Upper lobe of right lung (tissue), 1 donor: ENCODE measurements at places on chromosomes 11 and 22.

DNA sequence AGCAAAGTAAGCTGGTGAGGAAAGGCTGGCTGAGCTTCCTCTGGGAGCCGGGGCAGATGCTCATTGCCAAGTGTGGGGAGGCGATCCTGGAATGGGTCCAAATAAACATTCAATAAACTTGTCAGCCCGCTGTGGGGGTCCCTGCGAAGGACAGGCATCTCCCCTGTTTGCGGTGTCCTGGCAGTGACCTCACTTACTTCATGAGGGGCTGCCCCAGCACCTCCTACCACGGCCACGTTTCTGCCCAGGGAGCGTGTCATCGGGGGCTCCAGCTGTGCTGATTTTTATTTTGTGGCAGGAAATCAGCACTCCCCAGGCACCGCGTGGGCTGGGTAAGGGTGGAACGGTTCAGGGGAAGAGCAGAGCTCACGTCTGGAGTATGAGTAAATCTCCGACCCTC, 493.9 kb upstream of the B3GAT1 start:
- no peak overlapping the region for H3K4me3 ChIP-seq
- H3K4me1 ChIP-seq, result peaks cover 3% of the 10 kb centered on the region
- no peaks in the 10 kb centered on the region for H3K27me3 ChIP-seq

DNA sequence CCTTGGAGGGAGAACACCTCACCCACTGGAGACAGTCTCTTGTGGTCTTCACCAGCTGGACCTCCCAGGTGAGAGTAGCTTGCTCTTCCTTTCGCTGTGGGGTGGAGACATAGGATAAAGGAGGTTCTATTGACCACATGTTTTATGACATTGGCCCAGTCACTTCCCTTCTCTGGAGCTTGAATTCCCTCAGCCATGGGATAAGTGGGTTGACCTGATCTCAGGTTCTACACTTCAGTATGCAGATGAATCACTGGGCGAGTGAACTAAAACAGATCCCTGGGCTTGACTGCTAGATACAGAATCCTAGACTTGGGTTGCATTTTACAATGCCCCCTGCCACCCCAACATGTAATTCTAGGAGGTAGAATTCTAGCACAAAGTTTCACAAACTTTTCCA, 54.8 kb upstream of the PRSS23 start:
- peaks cover 17% of the 10 kb centered on the region for H3K4me1 ChIP-seq
- H3K27me3 ChIP-seq, result no peaks in the 10 kb centered on the region
- DNase-seq, result no peak
- H3K4me3 ChIP-seq, result no peak overlapping the region
- no peak overlapping the region for H3K27ac ChIP-seq

DNA sequence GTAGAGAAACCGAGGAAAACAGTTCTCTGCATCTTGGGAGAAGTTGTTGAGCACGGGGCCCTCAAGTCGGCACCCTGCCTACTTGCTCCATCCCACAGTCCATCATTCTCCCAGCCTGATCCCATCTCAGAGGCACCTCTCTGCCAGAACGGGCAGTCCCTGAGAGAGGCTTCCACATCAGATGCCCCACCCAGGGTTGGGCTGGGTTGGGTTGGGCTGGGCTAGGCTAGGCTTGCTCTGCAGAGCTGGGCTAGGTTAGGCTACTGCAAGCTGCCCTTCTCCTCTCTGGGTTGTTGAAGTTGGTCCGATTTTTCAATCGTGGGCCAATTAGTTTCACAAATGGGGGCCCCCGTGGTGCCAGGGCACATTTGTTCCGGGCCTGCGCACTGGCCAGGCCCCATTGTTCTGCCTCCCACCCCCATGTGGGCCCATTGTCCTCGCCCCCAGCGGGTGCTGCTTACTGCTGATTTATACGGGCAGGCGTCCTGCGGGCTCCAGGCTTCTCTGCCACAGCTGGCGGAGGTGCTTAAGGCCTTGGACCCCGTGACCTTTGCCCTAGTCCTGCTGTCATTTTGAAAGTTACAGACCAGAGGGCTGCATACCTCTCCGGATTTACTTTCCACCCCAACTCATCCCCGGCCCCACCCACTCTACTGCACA, 63.7 kb upstream of the NNMT start:
- no peak overlapping the region for H3K27ac ChIP-seq
- peaks cover 22% of the 10 kb centered on the region for H3K36me3 ChIP-seq
- peaks cover 16% of the 10 kb centered on the region for H3K4me1 ChIP-seq
- H3K4me3 ChIP-seq, result no peak overlapping the region
- no peak for DNase-seq

- H3K4me1 ChIP-seq, result peaks cover 48% of the 10 kb centered on the region
- no peak overlapping the region for H3K27ac ChIP-seq
- H3K36me3 ChIP-seq, result peaks cover 23% of the 10 kb centered on the region
- no peak overlapping the region for H3K4me3 ChIP-seq
Observed at GRCh38 chr11:44605965-44606364, 40.5 kb downstream of the CD82 start.

GRCh38 chr11:79266396-79266795, 174.4 kb downstream of the TENM4 start:
- DNase-seq, result no peak
- H3K27ac ChIP-seq, result no peak overlapping the region
- no peaks in the 10 kb centered on the region for H3K4me1 ChIP-seq
- no peak overlapping the region for H3K4me3 ChIP-seq

DNA sequence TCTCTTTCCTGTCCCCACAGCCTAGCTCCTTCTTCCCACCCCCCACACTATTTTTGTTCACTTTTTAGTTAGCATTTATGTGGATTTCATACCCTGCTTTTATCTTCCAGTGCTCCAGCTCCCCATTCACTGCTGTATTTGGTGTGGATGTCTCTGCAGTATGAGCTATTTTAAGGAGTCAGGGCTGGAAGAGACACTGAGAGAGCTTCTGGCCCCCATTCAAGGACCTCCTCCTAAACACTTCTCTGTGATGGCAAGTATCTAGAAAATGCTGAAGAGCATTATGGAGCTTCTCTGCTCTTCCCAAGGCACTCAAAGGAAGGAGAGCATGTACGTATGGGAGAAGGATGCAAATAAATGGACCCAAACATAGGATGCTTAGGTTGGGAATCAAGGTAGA, 79.5 kb downstream of the RAB30 start:
- DNase-seq, result no peak
- no peaks in the 10 kb centered on the region for H3K4me1 ChIP-seq
- H3K27ac ChIP-seq, result no peak overlapping the region
- no peak overlapping the region for H3K4me3 ChIP-seq
- H3K27me3 ChIP-seq, result no peaks in the 10 kb centered on the region
- H3K36me3 ChIP-seq, result peaks cover 4% of the 10 kb centered on the region

DNA sequence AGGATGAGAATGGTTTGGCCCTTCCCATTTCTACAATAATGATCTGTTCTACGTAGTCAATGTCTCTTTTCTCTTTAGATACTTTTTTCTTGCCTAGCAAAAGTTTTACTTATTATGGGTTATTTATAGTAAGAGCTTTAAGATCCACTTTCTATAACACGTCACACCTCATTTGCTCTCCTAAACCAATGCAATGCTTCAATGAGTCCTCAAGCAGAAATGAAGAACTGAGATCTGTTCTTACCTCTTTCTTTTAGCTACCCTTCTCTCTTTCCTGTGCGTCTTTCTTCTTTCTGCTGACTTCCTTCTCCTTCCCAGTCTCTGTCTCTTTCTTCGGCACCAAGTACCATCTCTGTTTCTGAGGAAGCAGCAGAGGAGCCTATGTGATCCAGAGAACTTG, 61.8 kb downstream of the SNX19 start:
- no peaks in the 10 kb centered on the region for H3K36me3 ChIP-seq
- no peak overlapping the region for H3K27ac ChIP-seq
- H3K4me3 ChIP-seq, result no peak overlapping the region
- DNase-seq, result no peak

DNA sequence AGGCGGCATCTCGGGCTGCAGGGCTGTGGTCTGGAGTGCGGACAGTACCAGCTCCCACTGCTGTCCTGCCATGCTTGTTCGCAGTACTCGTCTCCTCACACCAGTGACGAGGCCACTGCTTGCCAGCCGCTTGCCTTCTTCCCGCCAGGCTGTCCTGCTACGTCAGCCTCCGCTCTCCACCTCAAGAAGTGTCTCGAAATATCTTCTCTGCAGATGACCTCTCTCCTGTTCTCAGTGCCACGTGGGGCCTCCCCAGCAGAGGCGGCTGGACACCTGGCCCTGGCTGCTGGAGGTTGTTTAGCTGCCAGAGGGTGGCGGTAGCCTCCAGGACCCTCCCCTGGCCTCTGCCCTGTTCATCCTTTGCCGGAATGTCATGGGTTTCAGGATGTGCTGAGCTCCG, 3.1 kb upstream of the CCDC188 start:
- no peaks in the 10 kb centered on the region for H3K4me1 ChIP-seq
- no peak overlapping the region for H3K27ac ChIP-seq
- DNase-seq, result no peak
- no peaks in the 10 kb centered on the region for H3K27me3 ChIP-seq
- no peaks in the 10 kb centered on the region for H3K36me3 ChIP-seq
- H3K4me3 ChIP-seq, result no peak overlapping the region

DNA sequence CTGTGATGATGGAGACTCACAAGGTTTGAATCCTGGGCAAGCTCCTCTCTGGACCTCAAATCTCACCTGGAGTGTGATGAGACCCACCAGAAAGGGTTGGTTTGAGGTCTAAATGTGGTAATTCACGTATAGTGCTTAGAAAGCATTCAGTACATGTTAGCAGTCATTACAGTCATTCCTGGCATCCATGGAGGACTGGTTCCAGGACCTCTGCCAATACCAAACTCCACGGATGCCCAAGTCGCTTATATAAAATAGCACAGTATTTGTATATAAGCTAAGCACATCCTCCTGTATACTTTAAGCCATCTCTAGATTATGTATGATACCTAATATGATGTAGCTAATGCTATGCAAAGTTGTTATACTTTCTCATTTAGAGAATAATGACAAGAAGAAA, 67.6 kb upstream of the CYP2D6 start:
- H3K4me3 ChIP-seq, result no peak overlapping the region
- H3K4me1 ChIP-seq, result no peaks in the 10 kb centered on the region
- H3K36me3 ChIP-seq, result no peaks in the 10 kb centered on the region
- H3K27ac ChIP-seq, result no peak overlapping the region

GRCh38 chr11:77375107-77375506, 73.6 kb upstream of the GDPD4 start:
- DNase-seq, result no peak
- H3K4me3 ChIP-seq, result no peak overlapping the region
- H3K4me1 ChIP-seq, result no peaks in the 10 kb centered on the region
- H3K36me3 ChIP-seq, result peaks cover 34% of the 10 kb centered on the region

- H3K4me1 ChIP-seq, result peaks cover 23% of the 10 kb centered on the region
- H3K27me3 ChIP-seq, result no peaks in the 10 kb centered on the region
- H3K36me3 ChIP-seq, result no peaks in the 10 kb centered on the region
- H3K27ac ChIP-seq, result peak overlapping the region; percentile 90
- no peak for DNase-seq
- H3K4me3 ChIP-seq, result no peak overlapping the region
Observed at GRCh38 chr11:65470433-65471049, 28.3 kb upstream of the MALAT1 start.

- no peak for DNase-seq
- no peak overlapping the region for H3K27ac ChIP-seq
- no peaks in the 10 kb centered on the region for H3K27me3 ChIP-seq
- H3K4me1 ChIP-seq, result no peaks in the 10 kb centered on the region
- H3K4me3 ChIP-seq, result no peak overlapping the region
Observed at GRCh38 chr11:93773045-93773477, 11.0 kb upstream of the MED17 start.

DNA sequence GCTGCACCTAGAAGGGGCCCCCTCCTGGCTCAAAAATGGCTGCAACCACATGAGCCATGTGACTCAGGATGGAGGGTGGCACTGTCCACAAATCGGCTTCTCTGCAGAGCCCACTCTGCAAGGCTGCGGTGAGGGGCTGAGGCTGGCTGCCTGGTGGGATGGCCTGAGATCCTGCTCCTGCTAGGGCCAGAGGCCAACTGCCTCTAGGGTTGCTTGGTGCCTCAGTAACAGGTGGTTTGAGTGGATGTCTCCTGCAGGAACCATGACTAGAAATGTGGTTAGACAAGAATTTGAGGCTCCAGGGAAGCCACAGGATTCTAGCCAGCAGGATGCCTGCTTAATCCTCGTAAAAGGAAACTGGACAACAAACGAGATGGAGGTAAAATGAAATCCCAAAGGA, 17.1 kb downstream of the PATZ1 start:
- no peaks in the 10 kb centered on the region for H3K4me1 ChIP-seq
- no peak for DNase-seq
- no peaks in the 10 kb centered on the region for H3K27me3 ChIP-seq
- H3K27ac ChIP-seq, result no peak overlapping the region

GRCh38 chr11:70072861-70073755, 5.0 kb upstream of the ANO1 start:
- DNase-seq, result peak; percentile 32
- H3K27ac ChIP-seq, result no peak overlapping the region
- no peak overlapping the region for H3K4me3 ChIP-seq
- peaks cover 53% of the 10 kb centered on the region for H3K27me3 ChIP-seq
- no peaks in the 10 kb centered on the region for H3K4me1 ChIP-seq

DNA sequence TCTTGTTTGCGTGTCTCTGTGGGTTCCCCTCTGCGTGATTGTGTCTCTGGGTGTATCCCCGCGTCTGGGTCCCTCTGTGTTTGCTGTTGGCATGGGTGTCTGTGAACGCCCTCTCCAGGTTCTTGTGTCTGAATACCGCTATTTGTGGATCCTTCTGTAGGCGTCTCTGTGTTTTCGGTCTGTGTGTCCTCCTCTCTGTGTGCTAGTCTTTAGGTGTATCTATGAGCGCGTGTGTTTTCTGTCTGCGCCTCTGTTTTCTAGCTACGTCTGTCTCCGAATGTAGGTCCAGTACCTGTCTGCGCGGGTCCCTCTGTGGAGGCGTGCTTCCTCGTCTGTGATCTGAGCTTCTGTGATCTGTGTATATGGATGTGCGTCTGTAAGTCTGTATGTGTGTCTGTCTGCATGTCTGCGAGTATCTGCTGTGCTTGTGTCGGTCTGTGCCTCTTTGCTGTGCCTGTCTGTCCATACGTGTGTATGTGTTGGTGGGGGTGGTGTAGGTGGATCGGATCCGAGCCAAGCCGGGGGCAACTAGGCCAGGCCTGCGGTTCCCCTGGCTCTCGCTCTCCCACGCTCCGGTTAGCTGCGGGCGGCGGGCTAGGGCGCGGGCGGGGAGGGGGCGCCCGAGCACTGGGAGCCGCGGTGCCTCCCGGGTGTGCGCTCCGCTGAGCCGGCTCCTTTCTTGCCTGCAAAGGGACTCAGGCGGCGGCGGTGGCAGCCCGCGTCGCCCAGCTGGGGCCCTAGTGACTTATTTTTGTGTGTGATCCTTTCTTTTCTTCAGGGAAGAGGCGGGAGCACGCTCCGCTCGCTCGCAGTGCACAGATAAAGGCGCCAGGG, 105.3 kb upstream of the E2F8 start:
- peaks cover 12% of the 10 kb centered on the region for H3K4me1 ChIP-seq
- H3K4me3 ChIP-seq, result peak overlapping the region; percentile 54
- no peaks in the 10 kb centered on the region for H3K36me3 ChIP-seq

- no peaks in the 10 kb centered on the region for H3K36me3 ChIP-seq
- H3K4me1 ChIP-seq, result peaks cover 25% of the 10 kb centered on the region
- H3K27me3 ChIP-seq, result no peaks in the 10 kb centered on the region
- no peak overlapping the region for H3K4me3 ChIP-seq
- no peak overlapping the region for H3K27ac ChIP-seq
Observed at GRCh38 chr11:122723576-122723975, 68.1 kb downstream of the UBASH3B start.

- no peak overlapping the region for H3K4me3 ChIP-seq
- DNase-seq, result no peak
- H3K27me3 ChIP-seq, result no peaks in the 10 kb centered on the region
- H3K4me1 ChIP-seq, result no peaks in the 10 kb centered on the region
Observed at GRCh38 chr11:30046578-30046945, 29.7 kb upstream of the KCNA4 start.
